Astrocyte (in vitro differentiated cells and primary cell): ENCODE measurements at places on chromosomes 6 and 20.

GRCh38 chr20:21936261-21936660 is 230.8 kb downstream of the PAX1 start:
- DNase-seq, result no peak

DNA sequence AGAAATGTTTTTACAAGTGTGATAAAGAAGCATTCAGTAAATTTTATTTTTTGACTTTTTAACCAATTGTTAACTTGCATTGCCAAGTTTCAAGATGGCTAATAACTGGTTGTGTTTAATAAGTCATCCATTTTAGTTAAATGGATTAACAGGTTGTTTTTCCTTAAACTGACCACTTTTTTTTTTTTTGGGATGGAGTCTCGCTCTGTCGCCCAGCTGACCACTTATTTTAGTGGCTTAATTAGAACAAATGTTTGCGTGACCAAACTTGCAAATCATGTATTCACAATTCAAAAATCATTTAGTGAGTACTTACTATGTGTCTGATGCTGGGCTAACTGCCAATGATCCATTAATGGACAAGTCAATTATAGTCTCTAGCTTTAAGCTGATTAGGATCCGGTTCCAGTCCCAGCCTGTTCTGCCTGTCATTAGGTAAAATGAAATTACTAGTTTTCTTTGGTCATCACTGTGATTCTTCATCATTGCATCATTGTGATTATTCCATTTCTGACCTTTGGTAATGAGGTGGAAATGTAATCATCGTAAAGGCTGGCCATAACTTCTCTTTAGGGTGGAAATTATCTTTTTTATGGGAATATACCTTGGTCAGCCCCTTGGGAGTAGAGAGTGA is 729.2 kb upstream of the MARCKS start:
- no peak for DNase-seq

DNA sequence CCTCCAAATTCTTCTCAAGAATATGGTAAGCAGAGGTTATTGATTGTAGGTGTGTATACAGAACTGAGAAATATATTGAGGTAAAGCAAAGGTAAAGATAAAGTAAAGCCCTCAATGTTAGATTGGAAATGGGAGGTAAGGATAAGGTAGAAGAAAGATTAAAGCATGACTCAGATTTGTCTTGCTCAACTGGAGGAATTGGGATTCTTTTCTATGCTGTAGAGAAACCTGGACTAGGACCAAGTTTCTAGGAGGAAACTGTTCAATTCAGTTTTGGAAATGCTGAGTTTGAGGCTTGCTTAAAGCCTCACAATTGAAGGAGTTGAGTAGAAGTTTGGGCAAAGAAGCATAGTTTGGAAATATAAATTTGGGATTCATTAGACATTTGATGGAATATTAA is 634.0 kb upstream of the PTCHD4 start:
- peak; percentile 36 for DNase-seq

DNA sequence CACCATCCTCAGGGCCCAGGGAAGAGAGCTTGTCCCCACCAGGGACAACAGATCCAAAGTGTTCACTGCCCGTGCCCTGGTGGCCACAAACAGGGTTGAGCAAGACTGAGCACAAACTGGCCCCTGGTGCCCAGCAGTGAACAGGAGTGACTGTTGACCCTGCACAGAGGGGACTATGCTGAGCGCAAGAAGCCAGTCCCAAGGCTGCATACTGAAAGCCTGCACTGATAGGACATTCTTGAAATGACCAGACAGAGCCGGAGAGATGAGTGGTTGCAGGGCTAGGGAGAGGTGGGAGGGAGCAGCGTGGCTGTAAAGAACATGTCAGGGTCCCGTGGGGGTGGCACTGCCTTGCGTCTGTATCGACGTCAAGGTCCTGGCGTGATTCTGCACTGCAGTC is 2.9 kb upstream of the FNDC11 start:
- DNase-seq, result no peak
